NCI-H2081 (cell line): ENCODE measurements at places on chromosomes 7 and 10.

DNA sequence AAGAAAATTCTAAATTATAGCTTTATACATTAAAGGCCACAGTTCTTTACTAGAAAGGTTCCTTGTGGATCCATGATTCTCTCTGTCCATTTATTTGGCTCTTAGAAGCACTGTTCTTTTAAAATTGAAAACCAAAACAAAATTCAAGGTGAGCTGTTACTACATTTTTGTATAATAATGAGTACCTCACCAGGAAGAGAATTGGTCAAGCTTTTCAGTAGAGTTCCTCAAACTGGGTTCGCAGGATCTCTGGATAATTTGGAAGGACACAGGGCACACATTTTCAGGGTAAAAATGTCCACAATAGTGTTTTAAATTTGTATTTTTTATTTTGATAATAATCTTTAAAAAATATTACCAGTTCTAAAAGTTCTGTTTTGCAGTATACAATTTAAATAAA, 93.0 kb downstream of the PPP1R3A start:
- no peak for DNase-seq

- no peak for DNase-seq
Measured at GRCh38 chr7:138661069-138661635, 40.0 kb downstream of the SVOPL start.

DNA sequence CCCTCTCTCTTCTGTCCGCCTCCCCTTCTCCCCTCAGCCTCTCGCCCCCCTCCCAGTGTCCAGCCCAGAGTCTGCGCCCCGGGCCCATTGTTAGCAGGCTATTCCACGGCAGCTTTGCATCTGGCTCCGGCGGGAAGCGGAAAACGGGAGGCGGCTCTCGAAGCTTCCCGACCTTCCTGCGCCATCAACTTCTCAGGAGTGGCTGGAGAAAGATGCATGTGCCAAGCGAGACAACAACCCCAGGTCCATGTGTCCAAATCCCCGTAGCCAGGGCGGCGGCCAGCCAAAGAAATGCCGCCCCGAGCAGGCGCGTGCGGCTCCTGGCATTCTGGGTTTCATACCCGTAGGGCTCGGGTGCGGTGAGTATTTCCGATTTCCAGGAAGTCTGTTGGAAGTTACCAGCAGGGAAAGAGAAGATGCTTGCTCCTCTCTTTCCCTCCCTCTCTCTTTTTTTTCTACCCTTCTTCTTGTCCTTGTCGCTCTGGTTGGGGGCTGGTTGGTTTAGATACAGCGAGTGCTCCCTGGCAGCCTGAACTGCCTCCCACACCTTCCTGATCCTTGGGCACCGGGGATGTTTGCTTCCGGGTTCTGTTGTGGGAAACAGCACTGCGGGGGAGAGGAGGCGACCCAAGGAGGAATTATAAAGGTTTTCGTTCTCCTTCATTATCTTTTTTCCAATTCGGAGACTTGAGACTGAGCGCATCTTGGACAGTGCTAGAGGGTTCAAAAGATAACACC, 1.2 kb upstream of the HOXA2 start:
- DNase-seq = no peak

- DNase-seq = no peak
Measured at GRCh38 chr10:88546497-88546896, 36.6 kb downstream of the RNLS start.

- DNase-seq = no peak
Measured at GRCh38 chr10:9900751-9901150, 1116.9 kb upstream of the CELF2 start.

GRCh38 chr7:130896898-130897514, 163.0 kb upstream of the KLF14 start:
- peak; percentile 62 for DNase-seq

GRCh38 chr10:107427016-107427415, 262.5 kb upstream of the SORCS1 start:
- DNase-seq = no peak

DNA sequence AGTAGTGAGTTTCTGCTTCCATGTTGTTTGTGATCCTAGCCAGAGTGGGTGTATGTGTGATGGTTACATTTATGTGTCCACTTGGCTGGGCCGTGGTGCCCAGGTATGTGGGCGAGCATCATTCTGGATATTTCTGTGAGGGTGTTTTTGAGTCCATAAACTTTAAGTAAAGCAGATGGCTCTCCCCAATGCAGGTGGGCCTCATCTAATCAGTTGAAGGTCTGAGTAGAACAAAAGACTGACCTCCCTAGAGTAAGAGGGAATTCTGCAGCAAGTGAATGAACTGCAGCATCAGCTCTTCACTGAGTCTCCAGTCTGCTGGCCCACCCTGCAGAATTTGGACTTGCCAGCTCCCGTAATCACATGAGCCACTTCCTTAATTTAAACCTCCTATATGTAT, 571.9 kb downstream of the ACTR3B start:
- DNase-seq = no peak

DNA sequence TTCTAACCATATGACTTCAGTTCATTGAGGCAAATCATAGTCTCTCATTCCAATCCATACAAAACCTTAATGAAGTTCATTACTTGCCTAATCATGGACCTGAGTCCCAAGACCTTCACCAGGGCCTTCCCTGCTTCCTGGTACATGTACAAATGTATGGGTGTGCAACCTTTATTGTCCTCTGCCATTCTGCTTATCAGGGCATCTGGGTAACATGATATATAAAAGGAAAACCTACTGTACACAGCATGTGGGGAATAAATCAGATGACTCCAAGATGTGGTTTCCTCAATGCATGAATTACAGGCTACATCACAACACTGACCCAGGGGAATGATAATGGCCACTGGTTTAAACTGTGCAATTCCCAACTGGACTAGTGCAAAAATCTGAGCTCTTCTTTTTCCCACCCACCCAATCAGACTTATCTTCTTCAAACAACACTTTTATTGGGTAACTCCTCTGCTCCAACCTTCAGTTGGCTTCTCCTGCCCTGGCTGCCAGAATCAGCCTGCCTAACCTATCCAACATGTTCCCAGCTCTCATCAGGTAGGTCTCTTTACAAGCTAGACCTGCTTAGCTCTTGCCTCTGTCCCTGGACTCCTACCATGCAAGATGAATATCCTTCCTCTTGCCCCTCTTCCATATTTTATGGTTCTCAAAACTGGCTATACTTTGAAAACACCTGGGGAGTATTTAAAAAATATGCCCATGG, 11.4 kb downstream of the GOT1 start:
- no peak for DNase-seq

GRCh38 chr10:16493884-16494536, 27.7 kb downstream of the C1QL3 start:
- no peak for DNase-seq

GRCh38 chr7:150351587-150352194, 10.3 kb upstream of the RARRES2 start:
- DNase-seq = peak; percentile 62

DNA sequence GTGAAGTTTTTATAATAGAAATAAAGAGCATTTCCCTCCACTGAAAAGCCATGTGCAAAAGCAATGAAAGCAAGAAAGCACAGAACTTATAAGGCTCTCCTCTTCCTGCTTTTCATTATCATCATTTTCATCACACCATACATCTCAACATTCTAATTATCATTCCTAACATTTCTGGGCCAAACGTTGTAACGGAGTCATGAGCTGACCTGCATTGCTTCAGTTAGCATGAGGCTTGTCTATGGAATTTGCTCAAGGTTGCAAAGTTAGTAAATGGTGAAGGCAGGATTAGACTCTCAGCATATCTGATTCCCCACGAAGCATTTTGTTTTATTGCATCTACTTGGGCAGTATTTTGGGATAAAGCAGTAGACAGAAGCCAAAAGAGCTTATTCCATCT, 11.4 kb downstream of the SCIN start:
- DNase-seq = no peak

DNA sequence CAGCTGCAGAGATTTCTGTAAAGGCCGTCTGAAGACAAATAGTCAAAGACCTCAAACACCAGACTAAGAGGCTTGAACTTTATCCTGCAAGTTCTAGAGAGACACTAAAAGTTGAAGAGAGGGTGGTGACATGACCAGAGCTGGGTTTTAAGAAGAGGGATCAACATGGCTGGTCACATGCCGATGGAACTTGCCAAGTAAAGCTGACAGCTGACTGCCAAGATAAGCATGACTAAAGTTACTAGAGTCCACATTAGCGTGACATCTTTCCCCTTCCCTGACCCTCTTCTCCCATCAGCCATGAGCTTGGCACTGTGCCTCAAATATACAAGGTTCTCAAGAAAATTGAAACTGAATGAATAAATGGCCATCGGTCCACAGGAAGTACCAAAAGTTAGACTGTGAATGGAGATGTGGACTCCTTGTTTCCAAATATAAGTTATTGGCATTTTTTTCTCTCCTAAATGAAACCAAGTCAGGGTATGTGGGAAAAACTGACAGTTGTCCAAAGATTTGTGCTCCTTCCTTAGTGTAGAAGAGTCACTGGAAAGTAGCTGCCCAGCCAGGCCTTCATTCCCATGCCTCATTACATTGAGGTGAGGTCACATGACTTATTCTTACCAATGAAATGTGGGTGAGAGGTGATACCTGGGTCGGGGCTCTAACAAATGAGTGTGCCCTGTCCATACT, 24.5 kb downstream of the XPNPEP1 start:
- no peak for DNase-seq

DNA sequence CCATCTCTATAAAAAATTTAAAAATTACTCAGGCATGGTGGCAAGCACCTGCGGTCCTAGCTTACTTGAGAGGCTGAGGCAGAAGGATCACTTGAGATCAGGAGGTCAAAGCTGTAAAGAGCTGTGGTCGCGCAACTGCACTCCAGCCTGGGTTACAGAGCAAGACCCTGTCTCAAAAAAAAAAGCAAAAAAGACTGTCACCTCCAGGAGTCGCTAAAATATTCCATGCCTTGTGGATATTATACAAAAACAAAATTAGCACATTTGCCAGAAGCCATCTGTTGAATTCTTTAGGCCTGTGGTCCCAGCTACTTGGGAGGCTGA, 87.0 kb upstream of the SDK1 start:
- no peak for DNase-seq

- DNase-seq = peak; percentile 8
Measured at GRCh38 chr10:14247377-14248116, 83.2 kb downstream of the FRMD4A start.

DNA sequence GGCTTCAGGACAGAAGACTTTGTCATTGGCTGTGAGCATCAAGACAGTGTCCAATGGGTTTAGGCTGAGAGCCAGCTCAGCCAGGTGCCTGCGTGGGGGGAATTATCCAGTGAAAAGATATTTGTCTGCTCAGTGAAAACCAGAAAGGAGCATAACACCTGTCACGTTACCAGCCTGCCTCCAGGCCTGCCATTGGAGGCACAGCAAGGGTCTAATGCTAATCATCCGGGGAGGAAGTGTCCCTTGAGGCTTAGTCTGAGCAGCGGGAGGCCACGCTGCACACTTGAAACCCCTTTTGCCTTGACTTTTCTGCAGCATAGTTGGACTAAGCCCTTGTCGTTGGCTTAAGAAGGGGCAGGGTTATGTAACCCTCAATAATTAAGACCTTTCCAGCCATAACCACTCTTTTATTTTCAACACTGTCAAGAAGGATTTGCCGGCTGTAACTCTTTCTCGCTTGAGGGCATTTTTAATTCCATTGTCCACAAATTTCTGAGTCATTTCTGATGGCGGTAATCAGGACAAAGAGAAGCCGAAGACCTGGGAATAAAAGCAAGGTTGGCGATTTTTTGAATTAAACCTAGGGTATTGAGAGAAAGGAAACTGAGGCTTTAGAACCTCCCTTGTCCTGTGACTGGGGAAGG, 639.6 kb upstream of the FOXK1 start:
- DNase-seq = peak; percentile 70

DNA sequence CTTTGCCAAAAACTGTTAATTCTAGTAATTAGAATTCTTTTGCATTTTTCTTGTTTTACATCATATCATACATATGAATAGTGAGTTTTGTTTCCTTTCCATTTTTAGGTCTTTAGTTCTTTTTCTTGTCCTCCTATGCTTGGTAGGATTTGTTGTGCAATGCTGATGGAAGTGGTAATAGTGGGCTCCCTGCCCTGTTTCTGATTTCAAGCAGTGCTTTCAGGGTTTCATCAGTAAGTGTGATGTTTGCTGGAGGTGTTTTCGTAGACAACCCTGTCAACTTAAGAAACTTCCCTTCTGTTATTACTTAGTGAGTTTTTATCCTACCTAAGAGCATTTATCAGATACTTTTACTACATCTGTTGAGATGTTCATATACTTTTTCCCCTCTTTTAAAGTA, 50.5 kb downstream of the CSGALNACT2 start:
- no peak for DNase-seq

GRCh38 chr7:74658178-74659004, 873 bp downstream of the GTF2I start:
- peak; percentile 97 for DNase-seq

GRCh38 chr10:5590816-5591215, 66.1 kb downstream of the CALML3 start:
- no peak for DNase-seq

DNA sequence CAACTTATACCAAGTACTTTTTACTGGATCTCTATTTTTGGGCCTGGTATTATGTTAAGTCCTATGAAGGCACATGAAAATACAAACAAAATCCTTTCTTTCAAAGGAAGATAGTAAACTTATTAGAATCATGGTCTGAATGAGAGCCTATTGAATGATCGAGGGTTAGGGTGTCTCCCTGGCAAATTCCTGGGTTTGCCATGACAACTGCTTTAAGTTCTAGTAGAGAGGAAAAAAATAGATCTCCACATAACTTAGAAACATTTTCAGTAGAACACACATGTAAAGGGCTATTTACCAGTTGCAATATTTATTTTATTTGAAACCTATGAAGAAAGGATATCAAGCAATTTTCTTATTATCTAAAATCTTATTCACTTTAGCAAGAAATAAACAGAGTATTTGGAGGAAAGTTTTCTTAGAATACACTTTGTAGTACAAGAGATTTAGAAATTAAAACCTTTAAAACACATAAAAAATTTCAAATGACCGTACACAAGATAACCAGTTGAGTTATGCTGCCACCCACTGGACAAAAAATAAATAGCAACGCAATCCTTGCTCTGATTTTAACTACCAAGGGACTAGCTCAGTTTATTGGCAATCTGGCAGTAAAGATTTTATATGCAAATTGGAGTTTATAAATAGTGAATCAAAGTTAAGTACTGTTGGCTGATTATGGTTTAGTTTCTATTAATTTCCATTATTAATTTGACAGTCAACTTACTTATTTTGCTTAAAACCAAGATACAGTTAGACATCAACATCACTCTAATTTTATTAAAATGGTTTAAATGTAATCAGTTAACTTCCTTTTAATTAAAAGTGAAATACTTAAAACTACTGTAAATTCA, 33.9 kb downstream of the CACUL1 start:
- peak; percentile 33 for DNase-seq

DNA sequence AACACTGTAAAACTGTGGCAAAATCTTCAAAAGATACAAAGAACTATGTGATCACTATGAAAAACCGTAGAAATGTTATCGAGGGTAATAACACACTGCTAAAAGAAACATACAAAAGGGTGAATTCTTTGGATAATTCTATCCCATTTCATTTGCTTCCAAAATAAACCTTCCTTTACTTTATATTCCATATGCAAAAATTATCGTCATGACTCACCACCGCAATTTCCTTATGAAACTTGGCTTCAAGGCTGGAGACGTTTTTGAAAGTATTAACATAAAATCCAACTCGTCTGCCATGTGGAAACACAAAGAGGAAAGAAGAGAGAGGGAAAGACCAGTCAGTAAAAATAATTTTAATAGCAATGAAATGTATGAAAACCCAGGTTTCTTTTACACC, 165.2 kb downstream of the AMPH start:
- no peak for DNase-seq
